IMR-90 (cell line): ENCODE measurements at places on chromosomes 5 and 9.
A peak's percentile ranks its signal among the peaks of the same experiment; 100 is the strongest.

DNA sequence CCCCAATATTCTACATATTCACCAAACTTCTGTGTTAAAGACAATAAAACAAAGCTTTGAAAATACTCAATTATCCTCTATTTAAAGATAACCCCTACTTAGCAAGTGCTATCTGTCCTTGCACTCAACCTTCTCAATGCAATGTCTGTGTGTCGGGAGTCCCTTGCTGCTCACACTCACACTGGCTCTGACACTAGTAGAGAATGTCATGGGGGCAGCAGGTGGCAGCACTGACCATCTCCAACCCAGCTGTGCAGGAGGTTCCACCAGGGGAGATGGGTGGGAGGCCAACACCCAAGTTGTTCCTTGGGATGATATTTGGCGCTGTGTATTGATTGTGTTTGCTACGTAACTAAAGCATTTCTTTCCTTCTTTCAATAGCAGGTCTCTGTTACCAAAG, 59.4 kb upstream of the SIMC1 start:
- no peak overlapping the region for H3K4me3 ChIP-seq
- no peak overlapping the region for H3K27ac ChIP-seq
- DNase-seq: no peak
- H3K27me3 ChIP-seq: no peaks in the 10 kb centered on the region; the same call in 1 of the 2 replicates

- H3K4me1 ChIP-seq: no peaks in the 10 kb centered on the region
- H3K4me3 ChIP-seq: no peak overlapping the region
- H3K36me3 ChIP-seq: no peaks in the 10 kb centered on the region
- H3K27me3 ChIP-seq: no peaks in the 10 kb centered on the region
Measured at GRCh38 chr9:71431931-71432330, 310.5 kb upstream of the TRPM3 start.

- no peak overlapping the region for H3K27ac ChIP-seq
- H3K27me3 ChIP-seq: peaks cover 4% of the 10 kb centered on the region
- peak; percentile 51 for DNase-seq
- H3K36me3 ChIP-seq: no peaks in the 10 kb centered on the region
- H3K4me1 ChIP-seq: peaks cover 3% of the 10 kb centered on the region; the same call in 1 of the 2 replicates
- no peak overlapping the region for H3K4me3 ChIP-seq
Measured at GRCh38 chr9:14245901-14246525, 67.9 kb downstream of the NFIB start.

DNA sequence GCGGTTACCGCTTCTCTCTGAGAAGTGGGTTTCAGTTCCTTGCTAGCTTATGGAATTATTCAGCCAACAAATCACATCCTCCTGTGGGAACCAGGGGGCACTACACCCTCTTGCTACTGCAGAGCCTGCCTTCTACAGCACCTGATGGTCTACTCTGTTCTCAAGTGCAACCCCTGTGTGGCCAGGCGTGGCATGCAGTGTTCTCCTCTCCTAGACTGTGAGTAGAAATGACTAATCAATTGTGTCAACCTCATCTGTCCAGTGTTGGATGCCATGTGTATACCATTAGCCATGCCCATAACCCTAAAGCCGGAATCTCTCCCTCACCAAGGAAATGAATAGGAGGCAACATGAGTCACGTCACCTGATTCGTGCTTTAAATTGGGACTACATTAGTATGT, 117.2 kb upstream of the LIFR start:
- H3K4me1 ChIP-seq: peaks cover 6% of the 10 kb centered on the region; the same call in 1 of the 2 replicates
- no peak overlapping the region for H3K4me3 ChIP-seq
- H3K27me3 ChIP-seq: peaks cover 8% of the 10 kb centered on the region; the same call in 1 of the 2 replicates
- DNase-seq: no peak
- H3K36me3 ChIP-seq: no peaks in the 10 kb centered on the region

DNA sequence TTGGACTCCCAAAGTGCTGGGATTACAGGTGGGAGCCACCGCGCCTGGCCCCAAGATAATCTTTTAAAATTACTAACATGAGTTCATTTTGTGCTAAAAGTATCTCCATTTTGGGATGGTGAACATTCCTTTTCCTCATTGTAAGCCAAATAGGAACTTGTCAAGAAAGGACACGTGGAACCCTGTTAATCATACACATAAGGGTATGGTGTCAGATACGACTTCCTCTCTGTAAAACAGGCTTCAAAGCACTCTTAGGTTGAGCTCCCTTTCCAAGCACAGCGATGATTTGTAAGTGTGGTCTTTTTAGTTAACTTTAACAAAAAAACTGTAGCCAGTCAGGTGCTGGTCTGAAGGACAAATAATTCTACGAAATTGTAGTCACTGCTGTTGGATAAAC, 132.7 kb downstream of the UNC13B start:
- no peak for DNase-seq
- H3K4me3 ChIP-seq: no peak overlapping the region
- H3K27ac ChIP-seq: no peak overlapping the region

GRCh38 chr5:174520420-174521396, 203.7 kb upstream of the MSX2 start:
- no peaks in the 10 kb centered on the region for H3K36me3 ChIP-seq
- H3K4me1 ChIP-seq: peaks cover 8% of the 10 kb centered on the region
- H3K27ac ChIP-seq: no peak overlapping the region
- H3K4me3 ChIP-seq: no peak overlapping the region
- no peaks in the 10 kb centered on the region for H3K27me3 ChIP-seq

DNA sequence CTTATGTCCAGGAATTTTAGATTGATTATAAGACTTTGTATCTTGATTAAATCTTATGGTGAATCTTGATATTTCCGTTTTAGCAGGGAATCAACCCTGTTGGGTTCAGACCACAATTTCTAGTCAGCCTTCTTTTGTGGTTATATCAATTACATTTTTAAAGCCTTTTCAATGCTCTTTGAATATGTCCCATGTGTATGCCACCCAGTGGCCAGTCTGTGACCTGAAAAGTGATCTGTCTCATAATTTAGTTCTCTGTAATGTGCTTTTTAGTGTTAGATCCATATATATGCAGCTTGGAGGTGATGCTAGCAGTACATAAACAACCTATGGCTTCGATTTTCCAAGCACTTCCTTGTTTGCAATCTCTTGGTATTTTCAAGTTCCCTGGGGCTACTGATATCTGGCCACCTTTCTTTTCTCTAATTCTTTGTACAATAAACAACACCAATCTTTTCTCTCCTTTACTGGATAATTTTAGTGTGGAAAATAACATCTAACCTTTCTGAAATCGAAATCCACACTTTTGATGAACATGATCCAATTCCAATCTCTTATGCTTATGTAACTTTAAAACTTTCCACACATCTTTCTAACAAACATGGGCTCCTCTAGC, 28.8 kb downstream of the PDE8B start:
- H3K4me1 ChIP-seq: no peaks in the 10 kb centered on the region
- no peak overlapping the region for H3K27ac ChIP-seq
- H3K4me3 ChIP-seq: no peak overlapping the region
- no peaks in the 10 kb centered on the region for H3K36me3 ChIP-seq
- no peak for DNase-seq

- no peak overlapping the region for H3K4me3 ChIP-seq
- no peaks in the 10 kb centered on the region for H3K36me3 ChIP-seq
- H3K27ac ChIP-seq: no peak overlapping the region
Measured at GRCh38 chr9:136257381-136258298, 12.0 kb upstream of the QSOX2 start.

- no peak overlapping the region for H3K4me3 ChIP-seq
- no peak for DNase-seq
- no peaks in the 10 kb centered on the region for H3K36me3 ChIP-seq
Measured at GRCh38 chr9:28209130-28209529, 635.8 kb upstream of the C9orf72 start.

GRCh38 chr5:90054612-90055011, 354.9 kb downstream of the CETN3 start:
- no peaks in the 10 kb centered on the region for H3K36me3 ChIP-seq
- no peaks in the 10 kb centered on the region for H3K4me1 ChIP-seq
- no peaks in the 10 kb centered on the region for H3K27me3 ChIP-seq
- H3K27ac ChIP-seq: no peak overlapping the region
- DNase-seq: no peak

- H3K27me3 ChIP-seq: no peaks in the 10 kb centered on the region
- H3K4me1 ChIP-seq: peaks cover 40% of the 10 kb centered on the region
- DNase-seq: peak; percentile 78
Measured at GRCh38 chr5:16889972-16890519, 46.0 kb downstream of the MYO10 start.

DNA sequence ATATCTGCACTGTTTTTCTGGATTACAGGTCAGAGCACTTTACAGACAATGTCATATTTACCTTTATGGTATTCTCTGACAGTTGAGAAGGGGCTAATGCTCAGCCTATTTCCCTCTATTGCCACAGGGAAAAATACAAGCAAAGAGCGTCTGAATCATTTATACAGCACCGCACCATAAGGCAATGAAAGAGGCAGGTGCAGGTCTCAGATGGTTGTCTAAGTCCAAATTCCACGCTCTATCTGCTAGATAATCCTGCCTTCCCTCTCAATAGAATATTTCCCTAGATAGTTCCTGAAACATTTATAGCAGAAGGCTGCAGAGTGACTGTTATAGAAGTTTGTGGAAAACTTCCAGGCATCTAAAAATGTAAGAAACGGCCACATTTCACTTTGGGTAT, 446.1 kb upstream of the CDH6 start:
- no peak overlapping the region for H3K27ac ChIP-seq
- no peak overlapping the region for H3K4me3 ChIP-seq
- DNase-seq: no peak
- no peaks in the 10 kb centered on the region for H3K36me3 ChIP-seq
- no peaks in the 10 kb centered on the region for H3K4me1 ChIP-seq

DNA sequence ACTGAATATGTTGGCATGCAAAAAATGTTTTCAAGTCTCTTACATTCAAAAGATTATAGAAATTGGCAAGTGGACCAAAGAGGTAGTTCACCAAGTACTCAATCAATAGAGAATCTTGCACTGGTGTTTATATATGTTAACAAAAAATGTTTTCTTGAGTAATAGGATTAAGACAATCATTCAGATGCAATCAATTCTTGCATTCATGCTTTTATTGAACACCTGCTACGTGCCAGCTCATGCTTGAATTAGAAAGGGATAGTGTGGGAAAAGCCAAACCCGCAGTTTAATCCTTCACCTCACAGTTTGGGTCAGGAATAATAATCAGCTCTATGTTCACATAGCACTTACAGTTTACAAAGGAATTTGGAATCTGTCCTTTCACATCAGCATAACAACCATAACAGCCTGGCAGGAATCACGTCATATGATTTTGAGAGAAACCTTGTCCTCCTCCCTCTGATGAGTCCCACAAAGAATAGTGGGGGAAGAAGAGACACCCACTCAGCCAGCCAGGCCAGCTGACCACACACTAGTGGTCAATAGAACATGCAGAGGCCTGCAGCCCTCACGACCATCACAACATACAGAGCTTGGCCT, 36.8 kb upstream of the FRRS1L start:
- no peak overlapping the region for H3K4me3 ChIP-seq
- H3K4me1 ChIP-seq: no peaks in the 10 kb centered on the region
- no peaks in the 10 kb centered on the region for H3K36me3 ChIP-seq
- no peak overlapping the region for H3K27ac ChIP-seq
- no peak for DNase-seq
- peaks cover 25% of the 10 kb centered on the region for H3K27me3 ChIP-seq

GRCh38 chr5:115600766-115601165, 1.5 kb downstream of the TICAM2 start:
- peak; percentile 63 for DNase-seq
- peaks cover 6% of the 10 kb centered on the region for H3K4me1 ChIP-seq
- no peaks in the 10 kb centered on the region for H3K36me3 ChIP-seq
- H3K27ac ChIP-seq: peak overlapping the region; percentile 40; the same call in 1 of the 2 replicates

GRCh38 chr9:133490865-133491655, 12.2 kb upstream of the SLC2A6 start:
- no peak overlapping the region for H3K4me3 ChIP-seq
- peaks cover 4% of the 10 kb centered on the region; the same call in 1 of the 2 replicates for H3K4me1 ChIP-seq
- DNase-seq: no peak

- peaks cover 2% of the 10 kb centered on the region; the same call in 1 of the 2 replicates for H3K27me3 ChIP-seq
- no peak overlapping the region for H3K4me3 ChIP-seq
Measured at GRCh38 chr5:124210111-124210910, 536.1 kb downstream of the ZNF608 start.

GRCh38 chr9:68500457-68501381, 40.0 kb downstream of the TMEM252 start:
- H3K4me1 ChIP-seq: peaks cover 9% of the 10 kb centered on the region
- DNase-seq: peak; percentile 70
- H3K27ac ChIP-seq: peak overlapping the region; percentile 61
- no peaks in the 10 kb centered on the region for H3K36me3 ChIP-seq
- no peaks in the 10 kb centered on the region for H3K27me3 ChIP-seq
